ENCODE measurements at places on chromosomes 6 and 20.

- no peak for DNase-seq
These were observed 381.5 kb downstream of the TFAP2A start for GRCh38 chr6:10033223-10033829.

- no peak for DNase-seq
These were observed 32.6 kb upstream of the GRM4 start for GRCh38 chr6:34178357-34179105.

DNA sequence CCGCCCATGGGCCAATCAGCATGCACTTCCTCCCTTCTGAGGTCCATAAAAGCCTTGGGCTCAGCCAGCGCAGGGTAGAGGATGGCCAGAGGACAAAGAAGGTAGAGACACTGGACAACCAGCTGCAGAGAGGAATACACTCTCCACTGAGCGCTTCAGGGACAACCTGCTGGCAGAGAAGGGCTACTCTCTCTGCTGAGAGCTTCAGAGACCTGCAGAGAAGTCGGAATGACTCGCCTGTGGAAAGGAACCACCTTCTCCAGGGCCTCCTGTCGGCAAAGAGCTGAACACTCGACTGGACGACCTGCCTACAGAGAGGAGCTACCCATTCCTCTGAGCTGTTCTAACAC is 31.4 kb upstream of the SLA2 start:
- no peak for DNase-seq

GRCh38 chr6:15405129-15406068 is 159.5 kb downstream of the JARID2 start:
- DNase-seq: no peak

DNA sequence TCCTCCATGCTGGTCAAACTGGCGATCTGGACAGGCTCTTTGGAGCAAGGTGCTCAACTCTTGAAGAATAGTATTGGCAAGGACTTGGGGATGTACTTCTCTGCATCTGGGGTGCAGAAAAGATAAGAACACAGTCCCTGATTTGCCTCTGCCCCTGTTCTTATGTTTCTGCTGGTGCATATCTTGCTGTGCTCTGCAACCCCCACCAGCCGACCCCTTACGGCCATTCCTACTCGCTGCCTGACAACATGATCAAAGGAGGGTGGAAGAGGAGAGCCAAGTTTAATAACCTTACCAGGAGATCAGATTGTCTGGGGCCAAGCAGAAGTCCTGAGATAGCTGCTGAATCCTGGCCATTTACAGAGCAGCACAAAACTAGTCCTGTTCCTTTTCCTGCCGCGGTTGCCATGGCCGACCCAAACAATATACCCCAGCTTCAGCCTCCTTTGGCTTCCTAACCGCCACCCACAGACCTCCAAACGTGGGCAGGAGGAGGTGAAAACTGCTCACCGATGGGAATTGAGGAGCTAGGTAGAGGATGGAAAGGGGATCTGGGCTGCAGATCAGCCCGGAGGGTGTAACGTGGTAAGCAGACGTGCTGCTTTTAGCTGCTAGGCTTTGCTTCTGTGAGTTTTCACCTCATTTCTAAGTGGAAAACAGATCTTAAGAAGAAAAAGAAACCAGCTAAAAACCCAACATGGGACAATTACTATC is 60.9 kb downstream of the ATXN1 start:
- no peak for DNase-seq

GRCh38 chr6:26187981-26188635 is 100.9 kb downstream of the HFE start:
- DNase-seq: no peak

DNA sequence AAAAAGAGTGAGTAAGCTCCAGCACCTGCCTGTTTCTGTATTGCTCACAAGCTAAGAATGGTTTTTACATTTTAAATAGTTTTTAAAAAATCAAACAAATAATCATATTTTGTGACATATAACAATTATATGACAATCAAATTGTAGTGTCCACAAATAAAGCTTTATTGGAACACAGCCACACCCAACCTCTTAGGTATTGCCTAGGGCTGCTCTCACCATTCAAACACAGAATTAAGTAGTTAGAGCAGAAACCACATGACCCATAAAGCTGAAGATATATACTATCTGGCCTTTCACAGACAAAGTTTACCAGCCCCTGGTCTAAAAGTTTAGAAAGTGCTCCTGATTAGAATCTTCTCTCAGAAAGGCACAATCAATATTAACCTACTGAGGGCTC is 11.2 kb downstream of the TNFRSF21 start:
- DNase-seq: no peak

DNA sequence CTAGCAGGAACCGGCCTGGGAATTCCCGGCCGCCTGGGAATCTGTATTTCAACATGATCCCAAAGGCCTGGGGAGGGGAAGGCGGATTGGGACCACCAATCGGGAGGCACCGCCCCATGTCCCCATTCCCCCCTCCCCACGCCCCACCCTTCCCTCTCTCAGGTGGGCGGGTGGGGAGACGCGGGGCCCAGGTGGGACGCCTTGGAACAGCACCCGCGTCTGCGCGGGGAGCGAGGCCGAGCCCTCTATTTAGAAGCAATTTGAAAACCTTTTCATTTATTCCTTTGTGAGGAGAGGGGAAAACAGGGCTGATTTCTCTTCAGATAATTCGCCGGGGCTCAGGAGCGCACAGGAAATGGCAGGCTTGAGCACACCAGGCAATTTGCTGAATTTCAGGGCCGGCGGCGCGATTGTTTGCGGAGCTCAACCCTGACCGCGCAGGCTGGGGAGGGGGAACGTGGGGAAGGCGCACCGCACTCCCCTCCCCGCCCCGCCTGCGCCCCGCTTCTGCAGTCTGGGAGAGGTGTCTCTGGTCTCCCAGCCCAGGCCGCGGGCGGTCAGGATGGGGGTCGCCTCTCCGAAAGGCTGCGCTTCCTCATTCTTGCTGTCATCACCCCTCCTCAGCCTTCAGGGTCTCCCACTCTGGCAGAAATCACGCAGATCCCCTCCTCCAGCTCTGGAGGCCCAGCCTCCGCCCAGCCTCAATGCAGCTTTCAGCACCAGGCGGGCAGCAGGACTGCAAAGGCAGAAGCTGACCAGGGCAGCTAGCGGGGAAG is 170.0 kb downstream of the GRM4 start:
- no peak for DNase-seq

DNA sequence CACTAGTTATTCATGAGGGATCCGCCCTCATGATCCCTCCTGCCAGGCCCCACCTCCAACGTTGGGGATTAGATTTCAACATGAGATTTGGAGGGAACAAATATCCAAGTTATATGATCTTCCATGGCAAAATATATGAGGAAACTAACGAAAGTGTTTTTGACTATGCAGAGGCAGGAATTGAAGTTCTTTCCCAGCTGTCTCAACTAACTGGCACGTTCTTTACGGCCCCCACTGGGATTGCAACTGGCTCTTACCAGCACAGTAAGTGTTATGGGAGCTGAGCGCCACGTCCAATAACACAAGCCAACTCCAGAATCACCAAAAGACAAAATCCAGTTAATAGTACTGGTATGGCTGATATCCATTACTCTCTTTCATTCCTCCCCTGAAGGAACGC is 66.6 kb downstream of the ECT2L start:
- no peak for DNase-seq

DNA sequence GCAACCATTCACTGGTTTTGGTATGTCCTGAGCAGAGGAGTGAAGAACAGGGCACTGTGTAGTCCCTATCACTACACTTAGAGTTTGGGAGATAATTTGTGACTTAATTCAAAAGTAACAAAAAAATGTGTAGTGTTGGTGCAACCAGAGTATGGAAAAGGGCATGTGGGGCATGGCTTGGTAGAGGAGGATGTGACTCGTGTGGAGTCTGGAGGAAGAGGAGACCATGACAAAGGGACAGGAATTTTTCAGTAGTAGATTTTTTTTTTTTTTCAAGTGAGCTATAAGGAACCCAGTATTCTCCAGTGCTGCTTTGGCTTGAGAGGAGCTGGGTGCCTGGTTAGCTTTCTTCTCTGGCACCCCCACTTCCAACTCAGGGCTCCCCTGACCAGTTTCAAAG is 5.1 kb downstream of the MTRES1 start:
- no peak for DNase-seq

DNA sequence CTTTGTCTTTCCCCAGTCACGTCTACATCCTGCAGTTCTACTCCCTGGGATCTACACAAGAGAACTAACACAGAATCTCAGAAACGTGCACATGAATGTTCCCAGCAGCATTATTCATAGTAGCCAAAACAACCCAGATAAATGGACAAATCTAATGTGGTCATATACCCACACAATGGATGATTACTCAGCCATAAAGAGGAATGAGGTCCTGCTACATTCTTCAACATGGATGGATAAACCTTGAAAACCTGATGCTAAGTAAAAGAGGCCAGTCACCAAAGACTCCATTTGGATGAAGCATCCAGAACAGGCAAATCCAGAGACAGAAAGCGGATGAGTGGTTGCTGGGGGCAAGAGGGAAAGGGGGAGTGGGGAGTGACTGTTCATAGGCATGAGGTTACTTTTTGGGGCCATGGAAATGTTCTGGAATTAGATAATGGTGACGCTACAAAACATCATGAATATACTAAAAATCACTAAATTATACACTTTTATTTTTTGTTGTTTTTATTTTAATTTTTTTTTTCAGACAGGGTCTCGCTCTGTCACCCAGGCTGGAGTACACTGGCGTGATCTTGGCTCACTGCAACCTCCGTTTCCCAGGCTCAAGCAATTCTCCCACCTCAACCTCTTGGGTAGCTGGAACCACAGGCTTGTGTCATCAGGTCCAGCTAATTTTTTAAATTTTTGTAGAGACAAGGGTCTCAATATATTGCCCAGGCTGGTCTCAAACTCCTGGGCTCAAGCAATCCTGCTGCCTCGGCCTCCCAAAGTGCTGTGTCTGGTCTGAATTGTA is 50.8 kb upstream of the DSN1 start:
- no peak for DNase-seq

DNA sequence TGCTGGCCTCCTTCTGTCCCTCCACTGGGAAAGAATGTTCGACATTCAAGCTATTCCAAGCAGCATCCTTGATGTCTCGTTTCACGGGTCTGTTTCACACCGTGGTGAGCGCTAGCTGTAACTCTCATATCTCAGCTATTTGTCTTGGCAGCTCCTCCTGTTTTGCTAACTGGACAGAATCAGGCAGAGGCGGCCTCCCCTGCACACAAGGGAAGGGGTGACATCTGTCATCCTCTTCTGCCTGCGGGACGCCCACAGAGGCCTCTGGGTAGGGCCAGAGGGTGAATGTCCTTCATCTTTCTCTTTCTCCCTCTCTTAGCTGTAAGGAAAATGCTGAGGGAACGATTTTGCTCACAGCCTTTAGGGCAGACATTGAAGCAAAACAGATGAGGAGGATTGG is 232.8 kb upstream of the GMDS start:
- DNase-seq: no peak

GRCh38 chr6:133339543-133340384 is 98.6 kb downstream of the EYA4 start:
- DNase-seq: no peak

DNA sequence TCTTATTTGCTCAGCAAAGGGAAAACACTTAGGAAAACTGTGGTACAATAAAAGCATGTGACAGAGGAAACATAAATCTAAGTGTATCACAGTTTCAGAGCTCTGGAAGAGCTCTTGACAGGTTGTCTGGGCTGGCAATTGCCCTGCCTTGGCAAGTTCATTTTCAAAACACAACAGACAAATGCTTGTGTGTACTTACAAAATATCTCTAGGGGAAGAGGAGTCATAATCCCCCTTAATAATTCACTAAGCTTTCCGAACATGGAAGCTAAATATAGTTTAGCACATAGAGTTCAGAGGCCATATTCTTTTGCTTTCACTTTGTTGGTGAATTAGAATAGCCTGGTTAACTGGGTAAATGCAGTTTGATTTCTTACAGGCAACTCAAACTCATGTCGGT is 211.6 kb upstream of the THEMIS start:
- no peak for DNase-seq

DNA sequence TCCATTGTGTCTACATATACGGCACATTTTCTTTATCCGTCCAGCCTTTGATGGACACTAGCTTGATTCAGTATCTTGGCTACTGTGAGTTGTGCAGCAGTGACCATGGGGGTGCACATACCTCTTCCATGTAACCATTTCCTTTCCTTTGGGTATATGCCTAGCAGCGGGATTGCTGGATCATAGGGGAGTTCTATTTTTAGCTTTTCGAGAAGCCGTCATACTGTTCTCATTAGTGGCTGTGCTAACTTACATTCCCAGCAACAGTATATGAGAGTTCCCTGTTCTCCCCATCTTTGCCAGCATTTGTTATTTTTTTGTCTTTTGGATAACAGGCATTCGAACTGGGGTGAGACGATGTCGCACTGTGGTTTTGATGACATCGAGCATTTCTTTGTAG is 395.0 kb downstream of the SMOC2 start:
- DNase-seq: no peak

DNA sequence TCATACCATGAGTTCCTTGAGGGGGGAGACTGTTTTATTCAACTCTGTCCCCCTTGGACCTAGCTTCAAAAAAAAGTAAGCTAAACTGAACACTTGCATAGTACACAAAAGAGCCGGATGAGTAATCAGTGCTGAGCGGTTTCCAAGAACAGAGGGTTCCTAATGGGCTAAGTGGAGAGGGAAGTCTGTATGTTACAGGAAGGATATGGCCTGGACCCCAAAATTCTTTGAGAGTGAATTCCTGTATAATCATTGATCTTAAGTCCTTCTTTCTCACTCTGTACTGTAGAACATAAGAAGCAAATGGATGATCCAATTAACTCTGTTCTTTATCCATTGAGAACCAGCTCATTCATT is 324.7 kb upstream of the CNR1 start:
- DNase-seq: no peak

All from NCI-H510A (cell line).